ENCODE measurements at places on chromosomes 5 and 9.

GRCh38 chr9:35520364-35520710 is 30.4 kb downstream of the RUSC2 start:
- ATAC-seq, result no peak

GRCh38 chr5:14075937-14076336 is 67.2 kb upstream of the TRIO start:
- no peak for ATAC-seq

DNA sequence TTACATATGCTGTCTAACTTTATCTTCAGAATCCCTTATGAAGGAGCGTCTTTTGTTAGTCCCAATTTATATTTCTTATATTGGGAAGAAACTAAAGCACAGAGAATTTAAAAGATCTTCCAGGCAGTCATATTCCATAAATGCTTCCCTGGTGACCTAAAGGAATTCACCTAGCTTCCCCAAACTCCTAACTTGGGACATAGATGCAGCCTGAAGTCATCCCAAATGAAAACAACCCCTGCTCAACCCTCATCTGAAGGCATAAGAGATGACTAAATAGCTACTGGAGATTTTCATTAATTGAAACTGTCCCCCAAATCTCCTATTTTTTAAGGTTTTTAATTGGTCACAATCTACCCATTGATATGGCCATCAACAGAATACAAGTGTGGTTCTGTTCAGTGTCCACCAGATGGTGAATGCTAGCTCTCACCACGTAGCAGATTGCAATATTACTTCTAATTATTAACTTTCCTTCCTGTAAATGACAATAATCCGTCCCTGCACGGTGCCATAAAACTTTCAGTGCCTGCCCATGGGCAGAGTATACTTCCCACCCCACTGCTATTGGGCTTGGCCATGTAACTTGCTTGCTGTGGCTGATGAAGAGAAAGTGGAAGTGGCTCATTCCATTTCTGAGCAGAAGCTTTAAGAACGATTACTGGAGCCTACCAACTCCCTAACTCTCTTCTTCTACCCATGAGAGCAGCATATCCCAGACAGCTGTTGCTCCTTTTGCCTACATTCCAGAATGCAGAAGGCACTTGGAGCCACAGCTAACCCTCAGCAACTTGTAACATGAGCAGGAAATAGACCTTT is 18.7 kb downstream of the PRUNE2 start:
- ATAC-seq, result no peak

GRCh38 chr5:146962801-146963355 is 84.3 kb upstream of the PPP2R2B start:
- no peak for ATAC-seq

GRCh38 chr9:138119202-138120027 is 241.8 kb downstream of the CACNA1B start:
- no peak for ATAC-seq

- no peak for ATAC-seq
Observed at GRCh38 chr9:31776471-31776870, 608.0 kb upstream of the ACO1 start.

- no peak for ATAC-seq
Observed at GRCh38 chr5:38639377-38640358, 83.2 kb upstream of the LIFR start.

GRCh38 chr9:109150925-109151545 is 16.0 kb downstream of the FRRS1L start:
- no peak for ATAC-seq

DNA sequence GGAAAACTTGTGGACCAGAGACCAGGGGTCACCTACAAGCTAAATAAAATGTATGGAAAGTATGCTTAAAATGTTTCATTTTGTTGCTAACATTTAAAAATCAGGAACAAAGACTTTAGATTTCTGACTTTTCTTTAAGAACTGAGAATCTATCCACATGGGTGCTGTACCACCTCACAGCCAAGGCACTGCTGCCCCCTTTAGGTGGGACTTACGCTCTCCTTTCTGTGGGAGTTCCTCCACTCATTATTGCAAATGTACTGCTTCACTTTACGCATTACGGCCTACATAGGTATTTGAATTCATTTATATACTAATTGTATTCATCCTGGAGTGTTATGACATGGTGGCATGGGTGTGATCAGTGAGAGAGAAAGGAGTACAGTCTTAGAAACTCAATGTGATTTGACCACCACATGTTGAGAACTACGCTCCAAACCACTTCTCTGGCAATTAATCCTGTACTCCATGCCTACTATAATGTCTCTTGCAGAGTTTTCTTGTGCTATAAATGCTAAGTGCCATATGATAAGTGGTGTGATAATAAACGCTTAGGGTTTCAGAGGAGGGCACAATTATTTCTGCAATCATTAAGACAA is 24.7 kb upstream of the CETN3 start:
- ATAC-seq, result peak; percentile 99

DNA sequence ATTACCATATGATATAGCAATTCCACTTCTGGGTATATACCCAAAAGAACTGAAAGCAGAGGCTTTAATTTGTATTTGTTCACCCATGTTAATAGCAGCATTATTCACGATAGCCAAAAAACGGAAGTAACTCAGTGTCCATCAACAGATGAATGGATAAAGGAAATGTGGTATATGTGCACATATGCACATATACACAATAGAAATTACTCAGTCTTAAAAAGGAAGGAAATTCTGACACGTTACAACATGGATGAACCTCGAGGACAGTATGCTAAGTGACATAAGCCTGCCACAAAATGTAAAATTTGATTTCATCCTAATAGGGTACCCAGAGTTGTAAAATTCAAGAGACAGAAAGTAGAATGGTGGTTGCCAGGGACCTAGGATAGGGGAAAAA is 54.9 kb downstream of the NUP155 start:
- no peak for ATAC-seq

DNA sequence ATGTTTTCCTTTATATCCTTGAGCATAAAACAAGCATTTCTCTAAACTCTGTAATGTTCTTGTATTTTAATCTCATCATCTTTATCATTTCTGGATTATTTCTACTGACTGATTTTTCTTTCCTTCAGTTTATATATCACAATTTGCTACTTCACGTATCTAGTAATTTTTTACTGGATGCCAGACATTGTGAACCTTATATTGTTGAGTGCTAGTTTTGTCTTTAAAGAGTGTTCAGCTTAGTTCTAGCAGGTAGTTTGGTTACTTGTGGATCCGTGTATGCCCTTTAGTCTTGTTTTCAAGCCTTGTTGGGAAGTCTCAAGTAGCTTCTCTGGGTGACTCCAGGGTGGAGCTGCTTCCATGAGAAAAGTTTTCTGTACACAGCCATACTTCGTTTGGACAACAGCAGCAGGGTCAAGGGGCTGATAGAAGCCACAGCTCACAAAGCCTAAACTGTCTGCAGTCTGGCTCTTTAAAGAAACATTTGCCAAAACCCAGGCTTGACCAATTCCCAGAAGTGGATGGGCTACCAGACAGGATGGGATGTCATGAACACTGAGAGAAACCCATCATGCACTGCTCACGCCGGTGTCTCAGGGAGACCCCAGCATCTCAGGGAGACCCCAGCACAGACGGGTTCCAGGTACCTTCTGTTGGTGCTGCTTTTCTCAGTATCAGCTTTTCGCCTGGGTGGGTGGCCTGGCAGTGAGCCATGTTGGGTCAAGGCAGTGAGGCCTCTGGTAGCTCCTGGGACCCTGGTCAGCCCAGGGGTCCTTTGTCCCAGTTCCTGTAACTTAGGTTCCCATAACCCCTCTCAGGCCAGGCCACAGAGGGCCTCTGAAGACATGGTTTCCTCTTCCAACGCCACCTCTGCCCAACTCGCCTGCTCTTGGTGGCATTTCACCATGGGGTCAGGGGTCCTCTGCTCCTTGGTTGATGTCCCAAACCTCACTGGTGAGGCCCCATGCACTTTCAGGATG is 29.1 kb downstream of the TRIP13 start:
- no peak for ATAC-seq

GRCh38 chr5:148561801-148562311 is 92.5 kb downstream of the HTR4 start:
- no peak for ATAC-seq

DNA sequence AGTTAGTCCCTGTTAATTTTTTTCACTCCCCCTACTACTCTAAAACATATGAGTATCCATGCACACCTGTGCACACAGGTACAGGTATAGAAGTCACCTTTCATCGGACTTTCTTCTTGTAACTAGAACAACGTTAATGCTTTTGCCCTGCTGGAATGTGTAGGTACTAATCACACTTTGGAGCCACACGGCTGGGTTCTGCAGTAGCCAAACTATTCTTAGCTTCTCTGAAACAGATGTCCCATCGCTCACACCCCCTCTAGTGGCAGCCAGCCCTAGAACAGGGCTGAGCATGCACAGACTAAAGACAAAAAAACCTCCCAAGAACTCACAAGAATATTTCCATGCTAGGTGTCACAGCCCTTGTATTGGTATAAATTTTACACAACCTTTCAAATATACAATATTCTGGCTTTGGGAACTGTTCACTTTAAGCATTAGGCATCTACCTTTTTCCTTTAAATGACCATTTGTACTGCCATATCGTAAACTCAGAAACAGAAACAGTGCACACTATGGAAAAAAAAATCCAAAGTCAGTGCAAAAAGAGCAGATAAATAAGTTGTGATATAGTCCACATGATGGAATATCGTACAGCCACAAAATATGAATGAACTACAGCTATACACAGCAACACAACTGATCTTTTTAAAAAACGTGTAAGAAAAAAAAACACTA is 64.0 kb downstream of the RETREG1 start:
- ATAC-seq, result peak; percentile 99

DNA sequence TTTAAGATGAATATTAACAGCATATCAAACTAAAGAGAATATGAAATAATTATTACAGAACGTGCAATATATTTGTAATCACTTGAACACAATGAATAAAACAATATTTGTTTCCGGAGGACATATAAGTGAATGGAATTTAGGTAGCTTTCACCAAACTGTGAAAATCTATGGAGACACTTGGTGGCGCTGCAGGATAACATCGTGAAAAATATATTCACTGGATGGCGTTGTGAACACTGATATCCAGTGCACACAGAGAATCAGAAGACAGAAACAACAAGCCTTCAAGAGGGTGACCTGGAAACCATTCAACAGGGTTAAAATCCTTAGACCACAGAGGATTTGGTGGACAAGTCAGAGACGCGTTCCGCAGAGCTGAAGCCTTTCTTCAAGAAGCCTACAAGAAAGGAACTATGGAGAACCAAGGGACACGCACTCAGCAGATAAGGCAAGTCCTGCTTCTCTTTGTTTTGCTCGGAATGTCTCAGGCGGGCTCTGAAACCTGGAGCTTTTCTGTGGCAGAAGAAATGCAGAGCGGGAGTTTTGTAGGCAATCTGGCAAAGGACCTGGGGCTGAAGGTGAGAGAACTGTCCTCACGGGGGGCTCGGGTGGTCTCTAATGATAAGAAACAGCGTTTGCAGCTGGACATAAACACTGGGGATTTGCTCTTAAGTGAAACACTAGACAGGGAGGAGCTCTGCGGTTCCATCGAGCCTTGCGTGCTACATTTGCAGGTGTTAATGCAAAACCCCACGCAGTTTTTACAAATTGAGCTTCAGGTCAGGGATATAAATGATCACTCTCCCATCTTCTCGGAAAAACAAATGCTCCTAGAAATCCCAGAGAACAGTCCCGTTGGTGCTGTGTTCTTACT is at the start of gene PCDHB11:
Gene PCDHB11 (plus strand): TSS at position 269 of the 877 bp plus-strand sequence. CDS start 148 bp downstream, at position 417.
- no peak for ATAC-seq

GRCh38 chr9:71764891-71765290 is 3.4 kb downstream of the CEMIP2 start:
- ATAC-seq, result no peak

GRCh38 chr9:107127608-107128007 is 155.5 kb upstream of the RAD23B start:
- no peak for ATAC-seq

DNA sequence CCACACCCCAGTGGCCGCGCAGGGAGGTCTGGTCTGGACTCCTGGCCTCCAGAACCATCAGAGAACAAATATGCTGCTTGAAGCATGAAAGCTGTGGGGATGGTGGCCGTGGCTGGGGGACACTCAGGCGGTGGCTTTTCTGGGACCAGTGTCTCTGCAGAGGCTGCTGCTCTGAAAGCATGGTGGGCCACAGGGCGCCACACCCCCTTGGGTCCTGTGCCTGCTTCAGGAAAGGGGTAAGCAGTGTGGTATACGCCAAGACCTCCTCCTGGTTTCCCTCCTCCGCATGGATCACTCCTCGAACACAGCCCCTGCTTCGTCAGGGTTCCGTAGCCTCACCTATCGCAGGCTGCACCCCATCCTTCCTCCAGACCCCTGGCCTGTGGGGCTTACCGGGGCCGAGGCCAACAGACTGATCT is 19.7 kb upstream of the TERT start:
- no peak for ATAC-seq

GRCh38 chr9:38421498-38422211 is 2.6 kb downstream of the IGFBPL1 start:
- ATAC-seq, result peak; percentile 29

GRCh38 chr5:153618867-153619266 is 128.4 kb downstream of the GRIA1 start:
- peak; percentile 81 for ATAC-seq

GRCh38 chr5:113166852-113167366 is 190.3 kb downstream of the DCP2 start:
- peak; percentile 67 for ATAC-seq

GRCh38 chr9:134937566-134938345 is 20.0 kb upstream of the FCN1 start:
- no peak for ATAC-seq

GRCh38 chr5:131589510-131590348 is 45.3 kb downstream of the RAPGEF6 start:
- peak; percentile 89 for ATAC-seq

GRCh38 chr5:152527358-152528052 is 122.4 kb upstream of the NMUR2 start:
- no peak for ATAC-seq

GRCh38 chr5:93601802-93602155 is 18.8 kb downstream of the NR2F1 start:
- peak; percentile 41 for ATAC-seq

DNA sequence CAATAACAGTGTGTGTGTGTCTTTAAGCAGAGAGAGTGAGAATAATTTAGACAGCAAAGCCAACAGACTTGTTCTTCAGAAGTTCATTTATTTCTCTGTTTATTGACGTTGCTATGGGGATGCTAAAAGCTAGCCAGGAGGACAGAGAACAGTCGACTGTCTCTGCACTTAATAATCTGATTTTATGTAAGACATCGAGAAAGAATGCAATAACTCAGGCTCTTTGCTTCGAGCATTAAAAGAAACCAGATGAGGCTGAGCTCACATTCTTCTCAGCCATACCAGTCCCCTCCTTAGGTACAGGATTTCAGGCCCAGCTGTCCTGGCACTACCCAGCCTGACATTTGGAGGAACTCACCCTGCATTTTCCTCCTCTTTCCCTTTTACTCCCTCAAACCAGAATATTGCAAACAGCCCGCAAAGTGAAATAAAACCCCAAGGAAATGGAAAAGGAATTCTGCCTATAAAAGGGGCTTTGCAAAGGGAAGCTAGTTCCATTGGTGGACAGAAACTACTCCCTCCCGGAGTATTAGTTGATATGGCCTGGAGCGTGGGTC is 44.5 kb upstream of the DPYSL3 start:
- ATAC-seq, result peak; percentile 89
